ENCODE measurements at places on chromosomes 1 and 21.

GRCh38 chr1:54323324-54323739 is 82.9 kb downstream of the SSBP3 start:
- DNase-seq = no peak

DNA sequence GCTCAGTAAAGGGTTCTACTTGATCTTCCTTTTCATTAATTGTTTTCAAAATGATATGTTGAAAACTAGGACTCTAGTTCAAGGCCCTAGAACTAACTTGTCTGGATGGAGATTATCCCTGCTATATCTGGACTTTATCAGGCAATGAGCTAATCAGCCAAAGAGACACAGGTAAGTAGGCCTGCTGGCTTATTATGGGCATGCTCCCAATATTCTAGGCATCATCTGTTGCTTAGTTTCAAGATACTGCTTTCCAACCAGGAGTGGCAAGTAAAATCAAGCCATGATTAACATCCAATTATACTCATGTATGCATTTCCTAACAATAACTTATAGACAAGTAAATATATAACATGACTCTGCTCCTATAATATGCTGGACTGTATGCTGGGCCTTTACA is 4.2 kb downstream of the DNASE2B start:
- no peak for DNase-seq

DNA sequence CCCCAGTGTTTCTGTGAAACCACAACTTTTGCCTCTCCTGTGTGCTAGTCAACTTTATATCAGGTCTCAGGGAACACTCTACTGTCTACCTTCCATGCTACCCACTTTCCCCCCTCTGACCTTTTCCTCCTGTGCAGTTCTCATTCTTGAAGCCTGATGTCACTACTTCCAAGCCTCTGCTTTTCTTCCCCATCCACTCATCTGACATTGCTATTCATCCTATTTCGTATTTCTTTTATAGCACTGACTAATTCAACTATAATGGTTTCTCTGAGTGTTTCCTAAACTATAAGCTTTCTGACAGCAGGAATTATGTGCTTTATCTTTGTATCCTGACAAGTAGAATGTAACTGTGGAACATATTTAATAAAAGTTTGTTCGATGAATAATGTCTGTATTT is 18.2 kb upstream of the DPH5 start:
- no peak for DNase-seq

DNA sequence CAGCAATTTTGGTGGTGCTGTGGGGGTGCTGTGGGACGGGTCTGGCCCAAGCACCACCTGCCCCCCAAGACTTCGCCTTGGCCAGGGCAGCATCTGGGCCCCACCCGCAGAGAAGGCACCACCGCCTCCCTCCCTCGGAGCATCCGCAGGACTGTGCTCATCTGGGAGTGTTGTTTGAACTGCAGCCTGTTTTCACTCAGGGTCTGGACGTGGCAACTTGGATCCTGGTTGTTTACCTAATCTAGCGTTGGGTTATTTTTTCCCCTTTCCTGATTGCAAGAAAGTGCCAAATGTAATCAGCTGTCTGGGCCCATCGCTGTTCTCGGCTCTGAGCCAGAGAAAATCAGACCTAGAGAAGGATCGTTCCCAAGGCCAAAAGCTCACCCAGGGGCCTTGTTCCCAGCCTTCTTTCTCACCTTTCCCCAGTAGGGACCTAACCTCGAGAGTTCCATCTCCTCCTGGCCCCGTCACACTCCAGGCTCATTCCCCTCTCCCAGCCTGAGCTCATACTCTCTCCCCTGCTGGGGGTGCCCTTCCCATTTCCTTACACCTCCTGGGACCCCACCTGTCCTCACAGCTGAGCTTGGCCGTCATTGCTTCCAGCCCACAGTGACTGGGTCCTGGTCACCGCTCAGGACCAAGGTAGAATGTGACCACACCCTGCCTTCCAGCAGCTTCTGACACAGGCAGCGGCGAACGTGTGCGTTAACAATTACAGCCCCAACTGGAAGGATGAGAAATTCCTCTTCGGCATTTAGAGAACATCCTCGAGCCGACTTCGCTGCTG is 72.0 kb upstream of the FAM20B start:
- no peak for DNase-seq

GRCh38 chr1:110872745-110873720 is at the start of gene CD53:
Gene CD53, plus strand, starts transcription at chr1:110873148. Its CDS starts 18,261 bp downstream, at chr1:110891409.
- DNase-seq = no peak

DNA sequence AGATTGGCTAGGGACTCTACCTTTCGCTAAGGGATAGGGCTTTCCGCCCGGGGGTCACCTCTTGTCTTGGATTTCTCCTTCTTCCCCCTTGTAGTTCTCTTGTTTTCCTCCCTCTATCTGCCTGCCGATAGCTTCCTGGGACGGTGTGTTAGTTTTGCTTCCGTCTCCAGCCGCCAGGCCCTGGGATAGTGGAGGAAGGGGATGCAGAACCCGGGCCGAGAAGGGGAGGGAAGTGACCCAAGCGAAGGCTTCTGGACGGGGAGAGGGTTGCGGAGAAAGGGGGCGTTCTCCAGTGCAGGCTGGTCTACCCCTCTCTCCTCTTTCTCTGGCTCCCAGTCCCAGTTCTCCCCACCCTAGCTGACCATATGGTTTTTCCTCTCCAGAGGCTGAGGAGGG is 871 bp downstream of the TUFT1 start:
- DNase-seq = no peak

GRCh38 chr1:100793659-100794058 is 74.1 kb downstream of the VCAM1 start:
- no peak for DNase-seq

DNA sequence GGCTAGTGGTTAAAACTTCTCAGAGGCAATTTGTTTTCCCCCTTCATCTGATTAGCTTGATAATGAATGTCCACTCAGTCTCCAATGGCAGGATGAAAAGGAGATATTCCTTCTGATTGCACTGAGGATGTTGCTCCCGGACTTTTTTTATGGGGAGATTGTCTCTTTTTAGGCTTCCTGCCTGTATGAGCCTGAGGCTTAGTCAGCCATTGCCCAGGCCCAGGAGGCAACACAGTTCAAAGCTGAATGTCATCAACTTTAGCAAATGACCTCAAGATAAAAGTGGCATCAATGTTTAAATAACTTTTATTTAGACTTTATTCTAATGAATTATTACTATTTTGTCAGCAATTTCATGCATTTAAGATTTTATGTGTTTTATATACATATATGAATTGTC is 162.9 kb upstream of the PTBP2 start:
- DNase-seq = no peak

DNA sequence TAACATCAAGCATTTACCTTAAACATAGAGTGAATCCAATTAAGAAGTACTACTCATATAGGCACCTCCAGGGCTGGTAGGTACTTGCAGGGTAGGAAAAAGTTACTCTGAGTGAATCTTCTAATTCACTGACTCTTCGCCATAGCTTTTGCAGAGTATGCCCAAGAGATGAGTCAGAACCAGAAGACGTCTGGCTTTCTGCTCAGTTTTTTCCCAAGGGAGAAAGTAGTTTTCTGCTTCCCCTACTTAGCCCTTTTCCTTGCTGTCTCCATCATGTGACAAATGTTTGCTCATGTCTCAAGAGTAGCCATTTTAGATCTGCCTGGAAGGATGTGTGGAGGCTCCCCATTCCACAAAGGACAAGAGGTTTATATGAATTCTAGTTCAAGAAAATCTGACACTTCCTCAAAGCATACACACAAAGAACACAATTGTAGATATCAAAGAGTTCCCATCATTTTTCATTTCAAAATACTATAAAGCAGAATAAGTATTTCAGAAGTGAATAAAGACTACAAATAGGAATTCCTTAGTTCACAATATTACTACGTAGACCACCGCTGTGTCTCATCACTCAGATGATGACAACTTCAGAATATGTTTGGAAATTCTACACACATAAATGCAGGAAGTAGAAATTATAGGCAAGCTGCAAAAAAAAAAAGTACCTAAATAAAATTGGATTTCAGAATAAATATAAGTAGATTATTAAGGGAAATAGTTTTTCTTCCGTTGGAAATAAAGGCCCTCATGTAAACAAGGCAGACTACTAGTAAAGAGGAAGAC is 98.5 kb downstream of the ASH1L start:
- no peak for DNase-seq

DNA sequence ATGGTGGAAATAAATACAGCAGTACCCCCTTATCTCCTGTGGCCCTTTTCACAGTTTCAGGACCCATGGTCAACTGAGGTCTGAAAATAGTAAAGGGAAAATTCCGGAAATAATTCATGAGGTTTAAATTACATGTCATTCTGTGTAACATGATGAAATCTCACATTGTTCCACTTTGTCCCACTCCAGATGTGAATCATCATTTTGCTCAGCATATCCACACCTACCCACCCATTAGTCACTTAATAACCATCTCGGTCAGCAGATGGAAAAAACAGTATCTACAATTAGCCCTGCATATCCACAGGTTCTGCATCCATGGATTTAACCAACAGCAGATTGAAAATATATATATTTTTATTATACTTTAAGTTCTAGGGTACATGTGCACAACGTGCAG is 86.9 kb upstream of the GORAB start:
- DNase-seq = no peak

DNA sequence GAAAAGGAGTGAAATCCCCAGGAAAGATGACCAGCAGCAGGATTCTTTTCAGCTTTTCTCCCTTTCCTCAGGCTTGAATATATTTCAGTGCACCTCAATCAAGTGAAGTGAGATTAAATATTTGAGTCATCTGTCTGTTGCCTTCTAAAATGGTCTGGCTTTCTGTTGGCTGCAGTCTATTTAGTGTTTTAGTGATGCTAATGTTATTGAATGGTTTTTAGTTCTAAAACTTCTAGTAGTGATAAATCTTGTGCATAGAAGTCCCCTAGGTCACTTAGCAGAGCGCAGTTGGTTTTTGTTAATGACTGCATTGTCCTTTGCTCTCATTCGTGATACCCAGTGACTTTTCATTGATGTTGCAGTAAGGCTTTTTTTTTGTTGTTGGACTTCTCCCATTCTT is 53.5 kb downstream of the ITSN1 start:
- no peak for DNase-seq

DNA sequence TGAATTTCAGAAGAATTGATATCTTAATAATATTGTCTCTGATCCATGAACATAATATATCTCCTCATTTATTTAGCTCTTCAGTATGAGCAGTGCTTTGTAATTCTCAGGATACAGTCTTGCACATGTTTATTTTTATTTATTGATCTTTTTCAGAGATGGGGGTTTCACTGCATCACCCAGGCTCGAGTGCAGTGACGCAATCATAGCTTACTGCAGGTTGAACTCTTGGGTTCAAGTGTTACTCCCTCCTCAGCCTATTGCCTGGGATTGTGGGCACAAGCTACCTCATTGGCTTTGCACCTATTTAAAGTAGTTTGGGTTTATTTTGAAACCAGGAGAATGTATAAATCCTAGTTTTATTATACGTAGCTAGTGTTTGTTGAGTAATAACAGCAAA is 4.7 kb downstream of the RPS6KC1 start:
- no peak for DNase-seq

- no peak for DNase-seq
Observed at GRCh38 chr1:228875741-228876140, 140.5 kb downstream of the RHOU start.

DNA sequence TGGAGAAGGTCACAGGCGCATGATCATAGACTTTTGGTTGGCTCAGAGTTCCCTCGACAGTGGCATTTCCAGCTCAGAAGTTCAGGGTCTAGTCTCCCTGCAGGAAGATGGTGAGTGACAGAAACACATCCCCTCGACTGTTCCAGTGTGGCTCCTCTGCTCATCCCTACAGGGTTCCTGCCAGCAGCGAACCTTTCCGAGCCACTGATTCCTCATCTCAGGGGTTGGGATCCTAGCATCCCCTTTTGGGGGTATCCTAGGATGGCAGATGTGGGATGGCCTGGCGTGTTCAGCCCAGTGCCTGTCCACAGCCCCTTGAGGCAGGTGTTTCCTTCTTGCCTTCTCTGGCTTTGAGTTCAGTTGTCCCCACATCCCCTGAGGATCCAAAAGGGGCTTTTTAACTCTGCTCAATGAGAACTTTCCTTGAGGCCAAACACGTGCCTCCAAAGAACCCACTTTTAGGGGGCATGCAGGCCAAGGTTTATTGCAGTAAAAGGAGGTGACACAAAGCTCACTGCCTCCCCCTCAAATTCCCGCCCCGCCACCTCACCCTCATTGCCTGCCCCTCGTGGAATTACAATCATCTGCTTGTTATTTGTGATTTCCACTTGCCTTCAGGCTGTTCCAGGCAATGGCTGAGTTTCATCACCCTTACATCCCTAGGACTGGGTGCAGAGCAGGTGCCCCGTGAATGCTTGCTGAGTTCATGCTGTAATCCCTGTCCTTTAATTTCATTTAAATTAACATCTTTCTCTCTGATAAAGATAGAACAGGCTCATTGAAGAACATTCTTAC is 440.7 kb downstream of the CAMTA1 start:
- no peak for DNase-seq

- no peak for DNase-seq
Observed at GRCh38 chr1:165225650-165226049, 130.9 kb downstream of the LMX1A start.

DNA sequence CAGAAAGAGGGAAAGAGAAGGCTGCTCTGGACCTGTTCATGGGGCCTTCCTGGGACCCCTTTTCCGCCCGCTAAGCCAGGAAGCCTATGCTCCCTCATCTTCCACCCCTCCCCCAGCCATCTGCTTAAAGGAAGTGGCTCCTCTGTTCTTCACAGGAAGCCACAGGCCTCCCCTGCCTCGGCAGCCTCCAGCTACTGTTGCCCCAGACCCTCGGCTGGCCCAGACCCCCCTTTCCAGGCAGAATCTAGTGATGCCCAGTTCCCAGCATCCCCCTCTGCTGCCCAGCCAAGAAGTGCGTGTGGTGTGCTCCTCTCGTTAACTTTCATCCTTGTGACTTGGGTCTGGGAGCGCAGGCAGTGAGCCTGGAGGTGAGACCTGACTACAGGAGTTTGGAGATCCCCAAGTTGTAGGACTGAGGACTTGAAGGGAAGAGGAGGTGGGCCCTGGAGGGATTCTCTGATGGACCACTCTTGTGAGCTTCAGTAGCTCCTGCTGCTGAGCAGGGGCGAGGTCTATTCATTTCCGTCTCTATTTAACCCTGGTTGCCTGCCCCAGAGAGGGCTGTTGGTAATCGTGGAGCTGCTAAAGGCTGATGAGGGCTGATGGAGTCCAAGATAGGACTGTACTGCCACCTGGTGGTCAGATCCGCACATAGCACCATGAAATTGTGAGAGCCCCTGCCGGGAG is 9.1 kb downstream of the IFI6 start:
- peak; percentile 82 for DNase-seq

Measured in stimulated activated CD8-positive, alpha-beta memory T cell treated with anti-CD3 and anti-CD28 coated beads, Interleukin-7, amount 100 ng/mL, for 1 hour (primary cell).